ENCODE measurements at places on chromosomes 7 and 10. TPM values are rescaled to one million over a fixed set of nuclear protein-coding genes. Genes with fewer than 3 reads are reported as not detected.

Gene SMO
- 12.6 TPM for total RNA-seq

DNA sequence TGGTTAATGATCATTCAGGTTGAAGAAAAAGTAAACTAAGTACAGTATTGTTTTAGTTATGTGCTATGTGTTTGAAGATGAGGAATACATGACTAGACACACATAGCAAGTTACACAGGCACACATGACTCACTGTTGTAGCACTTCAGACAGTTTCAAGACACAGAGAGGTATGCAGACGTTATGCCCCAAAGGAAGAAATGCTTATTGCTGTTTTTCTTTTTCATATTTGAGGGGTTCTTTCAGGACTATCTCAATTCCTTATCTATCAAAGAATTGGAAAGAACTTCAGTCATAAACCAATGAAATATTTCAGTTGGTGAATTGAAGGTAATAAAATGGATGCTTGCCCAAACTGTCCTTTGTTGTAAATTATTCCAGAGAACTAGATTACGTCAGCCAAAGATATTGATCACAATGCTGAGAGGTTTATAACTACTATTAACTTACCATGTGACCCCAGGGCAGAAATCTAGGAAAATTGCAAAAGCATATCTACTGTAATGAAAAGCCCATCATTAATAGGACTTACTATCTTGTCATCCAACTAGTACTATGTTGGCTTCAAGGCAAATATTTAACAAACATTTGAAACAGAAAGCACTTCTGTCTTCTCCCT is 61.2 kb upstream of the CAPZA2 start:
- peak; percentile 96 for DNase-seq

Gene PRLHR
- total RNA-seq = not detected

Gene MYOZ1
- total RNA-seq = 0.17 TPM

DNA sequence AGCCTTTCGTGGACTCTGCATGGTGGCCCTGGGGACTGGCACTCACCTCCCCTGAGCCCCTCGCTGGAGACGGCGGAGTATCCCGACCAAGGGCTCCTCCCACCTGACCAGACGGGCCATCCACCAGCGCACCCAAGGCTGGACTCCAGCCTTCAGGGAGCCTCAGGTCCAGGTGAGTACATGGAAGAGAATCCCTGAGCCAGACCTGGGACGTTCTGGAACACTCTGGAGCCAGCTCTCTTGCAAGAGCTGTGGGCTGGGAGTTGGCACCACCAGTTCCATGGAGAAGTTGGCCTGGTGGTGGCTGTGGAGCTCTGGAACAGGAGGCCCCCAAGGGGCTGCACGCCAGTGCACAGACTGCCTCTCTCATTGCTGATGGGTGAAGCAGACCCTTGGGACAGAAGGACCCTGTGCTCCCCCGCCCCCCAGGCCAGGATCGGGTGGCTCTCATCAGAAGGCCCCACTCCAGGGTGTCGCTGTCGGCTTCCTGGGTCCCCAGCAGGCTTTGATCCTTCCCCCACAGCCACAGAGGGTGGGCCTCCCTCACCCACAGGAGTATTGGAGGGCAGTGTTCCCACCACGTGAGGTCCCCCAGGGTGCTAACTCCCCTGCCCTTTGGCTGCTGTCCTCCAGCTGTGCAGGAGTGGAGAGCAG is 189.9 kb downstream of the EBF3 start:
- DNase-seq = no peak

DNA sequence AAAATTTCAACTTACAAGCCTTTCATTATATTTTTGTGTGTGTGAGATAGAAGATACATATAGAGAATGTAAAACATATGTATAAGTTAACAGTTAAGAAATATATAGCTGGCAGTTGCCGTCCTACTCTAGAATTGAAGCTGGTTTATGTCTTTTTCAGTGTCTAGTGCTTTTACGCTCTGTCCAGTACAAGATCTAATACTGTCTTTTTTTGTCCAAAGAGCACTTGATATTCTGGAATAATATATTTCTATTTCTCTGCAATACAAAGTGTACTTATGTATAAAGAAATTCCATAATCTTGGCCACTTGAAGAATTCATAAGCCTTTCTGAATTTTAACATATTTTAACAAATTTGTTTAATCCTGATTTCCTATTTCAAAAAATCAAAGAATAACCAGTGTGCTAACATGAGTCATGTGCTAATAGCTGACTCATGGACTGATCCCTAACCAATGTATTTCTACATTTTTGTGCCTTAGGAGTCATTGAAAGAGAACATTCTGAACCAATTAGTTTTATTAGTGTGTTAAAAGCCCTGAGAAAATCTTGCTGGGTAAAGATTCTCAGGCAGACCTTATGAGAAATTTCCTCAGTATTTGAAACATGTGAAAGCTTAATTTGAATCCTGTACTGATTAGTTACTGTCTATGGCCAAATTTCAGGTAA is 73.2 kb upstream of the CCAR1 start:
- peak; percentile 94 for DNase-seq

Gene ZC3HAV1L
- total RNA-seq = 8.5 TPM

Gene CPVL
- 0.51 TPM for total RNA-seq

Gene PTF1A
- total RNA-seq = not detected

GRCh38 chr7:77327067-77327931 is 88.8 kb downstream of the GSAP start:
- peak; percentile 84 for DNase-seq

Gene IFIT1B
- not detected for total RNA-seq

GRCh38 chr7:87926581-87927461 is 7.2 kb upstream of the ADAM22 start:
- no peak for DNase-seq

DNA sequence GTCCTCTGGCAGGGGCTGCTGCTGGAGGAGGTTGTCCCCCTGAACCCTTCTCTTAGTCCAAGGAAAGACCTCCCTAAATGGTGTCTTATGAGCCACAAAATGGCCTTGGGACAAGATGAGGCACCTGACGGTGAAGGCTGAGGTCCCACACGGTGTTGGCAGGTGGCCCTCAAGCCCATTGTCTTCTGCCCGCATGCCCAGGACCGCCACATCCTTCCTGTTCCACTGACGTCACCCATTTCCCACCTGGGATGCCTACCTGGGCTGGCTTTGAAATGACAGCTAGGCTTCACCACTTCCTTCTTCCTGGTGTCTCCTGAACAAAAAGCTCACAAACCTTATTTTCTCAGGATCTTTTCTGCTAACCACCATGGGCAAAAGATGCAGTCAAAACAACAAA is 2.1 kb upstream of the DMBT1 start:
- no peak for DNase-seq

GRCh38 chr7:33754933-33755928 is 150.1 kb upstream of the BMPER start:
- no peak for DNase-seq

DNA sequence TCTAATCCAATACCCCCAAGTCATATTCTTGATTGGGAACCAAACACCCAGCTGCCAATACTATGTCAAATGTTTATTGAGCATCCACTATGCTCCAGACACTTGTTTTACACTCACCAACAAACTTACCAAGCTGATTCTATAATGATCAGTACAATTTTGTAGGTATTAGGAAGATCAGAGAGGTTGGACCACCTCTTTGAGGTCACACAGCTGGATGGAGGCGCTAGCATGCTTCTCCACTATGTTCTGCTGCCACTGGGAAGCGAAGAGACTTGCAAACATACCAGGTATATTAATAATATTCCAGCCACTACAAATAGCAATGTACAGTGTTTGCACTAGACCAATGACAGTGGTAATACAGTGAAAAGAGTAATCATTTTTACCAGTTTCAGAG is 25.6 kb upstream of the SEPHS1 start:
- no peak for DNase-seq

DNA sequence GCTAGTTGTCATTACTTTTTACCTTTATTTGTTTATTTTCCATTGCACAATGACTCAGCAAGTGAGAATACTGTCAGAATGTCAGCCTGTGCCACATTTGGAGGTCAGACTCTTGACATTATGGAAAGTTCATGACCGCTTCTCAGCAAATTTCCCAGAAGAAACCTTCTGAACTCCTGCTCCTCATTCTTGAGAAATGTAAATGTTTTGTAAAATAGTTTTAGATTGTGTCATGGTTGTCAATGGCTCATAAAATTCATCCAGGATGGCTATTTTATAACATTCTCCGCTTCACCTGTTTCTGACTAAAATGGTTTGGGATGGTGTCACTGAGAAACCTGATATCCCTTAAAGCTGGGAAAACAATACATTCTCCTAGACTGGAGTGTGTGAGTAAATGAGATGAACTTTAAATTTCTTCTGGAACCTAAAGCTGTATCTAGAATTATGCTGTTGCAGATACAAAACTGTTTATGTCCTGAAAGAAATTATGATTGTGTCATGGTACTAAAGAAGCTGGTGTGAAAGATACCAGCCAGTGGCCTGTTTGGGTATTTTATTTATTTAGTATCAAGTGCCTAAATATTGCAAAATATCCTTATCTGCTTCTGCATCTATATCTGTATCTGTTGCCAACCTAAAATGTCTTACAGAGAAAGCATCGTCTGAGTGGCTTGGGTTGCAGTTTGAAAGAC is 671.7 kb downstream of the GATA3 start:
- no peak for DNase-seq

DNA sequence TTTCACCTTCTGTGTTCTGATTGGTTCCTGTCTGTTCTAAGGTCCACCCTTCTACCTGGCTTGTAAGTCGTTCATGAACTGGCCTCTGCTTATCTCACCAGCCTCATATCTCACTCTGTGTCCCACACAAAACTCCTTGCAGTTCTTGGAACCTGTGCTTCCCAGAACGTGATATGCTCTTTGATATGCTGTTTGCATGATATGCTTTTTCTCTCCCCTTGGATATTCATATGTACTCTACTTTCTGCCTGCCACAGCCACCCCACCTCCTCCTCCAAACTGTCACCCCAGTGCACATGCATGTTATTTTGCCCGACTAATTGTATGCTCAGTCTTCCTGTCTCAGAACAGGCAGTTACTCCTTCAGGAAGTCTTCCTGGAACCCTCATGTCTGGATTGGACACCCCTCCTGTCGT is 1.9 kb upstream of the ITPRIP start:
- no peak for DNase-seq

DNA sequence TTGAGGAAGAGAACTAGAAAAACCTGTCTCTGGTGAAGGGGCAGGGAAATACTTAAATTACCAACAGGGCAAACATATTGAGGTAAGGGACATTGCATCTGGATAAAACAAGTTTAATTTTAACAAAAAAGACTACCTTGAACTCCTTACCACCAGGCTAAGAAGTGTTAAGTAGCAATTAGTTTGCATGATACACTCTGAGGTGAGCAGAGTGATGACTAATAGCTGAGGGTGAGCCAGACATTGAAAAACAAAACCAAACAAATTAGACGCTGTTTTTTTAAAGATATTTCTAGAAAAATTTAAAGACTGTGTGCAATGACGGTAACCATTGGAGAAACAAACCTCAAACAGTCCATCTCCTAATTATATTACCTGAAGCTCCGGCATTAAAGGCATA is 105.9 kb downstream of the ANKRD7 start:
- no peak for DNase-seq

Gene GIMAP4
- not detected for total RNA-seq

Gene DLG5
- total RNA-seq = 40.8 TPM

DNA sequence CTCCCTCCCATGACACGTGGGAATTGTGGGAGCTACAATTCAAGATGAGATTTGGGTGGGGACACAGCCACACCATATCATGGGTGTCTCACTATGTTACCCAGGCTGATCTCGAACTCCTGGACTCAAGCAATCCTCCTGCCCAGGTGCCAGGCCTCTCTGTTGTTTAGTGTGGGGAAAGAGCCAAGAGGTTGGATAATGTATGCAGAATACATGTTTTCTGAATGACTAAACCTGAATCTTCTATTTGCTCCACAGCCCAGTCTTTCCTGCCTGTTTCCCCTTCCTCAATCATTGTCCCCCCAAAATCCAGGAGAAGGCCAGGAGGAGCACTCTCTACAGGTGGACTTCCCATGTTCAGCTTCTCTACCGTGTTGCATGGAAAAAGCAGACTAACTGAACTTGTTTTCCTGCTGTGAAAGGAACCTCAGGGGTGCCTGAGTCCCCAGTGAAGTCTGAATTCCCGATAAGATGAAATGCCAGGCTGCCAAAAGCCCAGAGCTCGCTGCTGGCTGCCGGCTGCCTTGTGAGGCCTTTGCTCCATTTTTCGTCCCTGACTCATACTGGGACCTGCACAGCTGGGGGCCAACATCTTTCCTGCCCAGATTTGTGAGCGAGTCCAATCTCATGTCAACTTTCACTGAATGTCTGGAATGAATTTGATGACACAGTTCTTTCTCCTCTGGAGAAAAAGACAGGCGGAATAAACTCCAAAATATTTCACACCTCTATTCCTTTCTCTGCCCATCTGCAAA is 588.0 kb downstream of the CALN1 start:
- peak; percentile 87 for DNase-seq

Gene TLX1
- total RNA-seq = not detected

GRCh38 chr10:33215635-33216034 is 118.8 kb downstream of the NRP1 start:
- DNase-seq = no peak

DNA sequence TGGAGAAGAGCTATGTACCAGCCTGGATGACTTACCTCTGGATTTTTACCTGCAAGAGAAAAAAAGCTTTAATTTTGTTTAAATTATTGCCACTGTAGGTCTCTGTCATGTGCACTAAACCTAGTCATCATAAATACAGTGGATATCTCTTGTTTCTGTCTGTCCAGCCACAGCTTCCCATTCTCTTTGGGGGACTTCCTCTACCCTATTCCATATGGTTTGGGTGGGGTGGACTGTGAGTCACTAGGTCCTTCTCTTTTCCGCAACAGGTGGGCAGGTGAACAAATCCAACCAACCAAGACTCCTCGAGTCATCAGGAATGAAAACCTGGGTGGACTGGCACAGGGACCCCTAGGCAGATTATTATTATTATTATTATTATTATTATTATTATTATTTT is 87.3 kb upstream of the CYTH3 start:
- DNase-seq = no peak

Gene TLL2
- total RNA-seq = 0.17 TPM

Gene PSMG3
- 21.3 TPM for total RNA-seq

DNA sequence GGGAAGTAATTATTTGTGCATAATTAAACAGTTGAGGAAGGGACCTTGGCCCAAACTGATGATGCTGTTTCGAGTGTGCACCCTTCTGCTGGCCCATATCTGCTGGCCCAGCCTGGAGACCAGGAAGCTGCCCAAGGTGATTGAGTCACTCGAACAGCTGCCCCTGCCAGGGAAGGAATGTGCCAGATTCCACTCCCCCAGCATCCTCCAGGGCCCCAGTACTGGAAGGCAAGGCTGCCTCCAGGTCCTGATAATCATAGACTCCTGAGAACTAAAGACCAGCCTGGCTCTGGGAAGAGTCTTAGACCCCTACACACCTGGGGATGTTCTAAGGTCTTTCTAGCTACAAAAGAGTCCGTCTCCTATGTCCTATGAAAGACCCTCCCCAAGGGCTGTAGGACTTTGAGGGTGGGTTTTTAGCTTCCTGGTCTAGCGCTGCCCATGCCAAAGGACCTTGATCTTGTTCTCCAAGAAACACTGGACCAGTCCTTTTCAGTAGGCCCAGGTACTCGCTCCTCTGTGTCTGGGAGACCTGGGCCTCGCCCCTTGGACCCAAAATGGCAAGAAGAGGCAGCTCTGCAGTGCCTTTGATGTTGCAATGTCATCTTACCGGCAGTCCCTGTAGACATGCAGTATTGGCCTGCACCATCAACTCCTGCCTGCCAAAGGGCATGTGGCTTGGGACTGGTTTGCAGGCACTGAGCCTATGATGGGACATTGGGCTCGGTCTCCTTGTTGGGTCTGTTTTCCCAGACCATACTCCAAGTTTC is 103.2 kb upstream of the GPR26 start:
- no peak for DNase-seq

Gene C10orf53
- not detected for total RNA-seq

GRCh38 chr10:120486671-120487205 is 29.7 kb downstream of the PLPP4 start:
- DNase-seq = no peak

Gene GPNMB
- total RNA-seq = 177 TPM
